CD4-positive, alpha-beta T cell (primary cell): ENCODE measurements at places on chromosomes 7 and 10.

DNA sequence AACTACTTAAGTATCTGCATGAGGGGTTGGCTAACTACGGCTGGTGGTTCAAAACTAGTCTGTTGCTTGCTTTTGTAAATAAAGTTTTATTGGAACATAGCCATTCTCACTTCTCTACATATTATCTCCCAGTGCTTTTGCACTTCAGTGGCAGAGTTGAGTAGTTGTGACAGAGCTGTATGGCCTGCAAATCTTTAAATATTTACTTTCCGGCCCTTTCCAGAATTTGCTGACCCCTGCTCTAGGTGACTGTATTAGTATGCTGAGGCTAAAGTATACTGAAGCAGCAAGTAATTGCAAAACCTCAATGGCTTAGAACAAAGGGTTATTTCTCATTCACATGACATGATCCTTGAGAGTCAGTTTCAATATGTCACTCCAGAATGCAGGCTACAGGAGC is 78.3 kb downstream of the OTUD1 start:
- no peak for DNase-seq

GRCh38 chr7:40915071-40915470 is 780.3 kb downstream of the SUGCT start:
- no peak for DNase-seq

DNA sequence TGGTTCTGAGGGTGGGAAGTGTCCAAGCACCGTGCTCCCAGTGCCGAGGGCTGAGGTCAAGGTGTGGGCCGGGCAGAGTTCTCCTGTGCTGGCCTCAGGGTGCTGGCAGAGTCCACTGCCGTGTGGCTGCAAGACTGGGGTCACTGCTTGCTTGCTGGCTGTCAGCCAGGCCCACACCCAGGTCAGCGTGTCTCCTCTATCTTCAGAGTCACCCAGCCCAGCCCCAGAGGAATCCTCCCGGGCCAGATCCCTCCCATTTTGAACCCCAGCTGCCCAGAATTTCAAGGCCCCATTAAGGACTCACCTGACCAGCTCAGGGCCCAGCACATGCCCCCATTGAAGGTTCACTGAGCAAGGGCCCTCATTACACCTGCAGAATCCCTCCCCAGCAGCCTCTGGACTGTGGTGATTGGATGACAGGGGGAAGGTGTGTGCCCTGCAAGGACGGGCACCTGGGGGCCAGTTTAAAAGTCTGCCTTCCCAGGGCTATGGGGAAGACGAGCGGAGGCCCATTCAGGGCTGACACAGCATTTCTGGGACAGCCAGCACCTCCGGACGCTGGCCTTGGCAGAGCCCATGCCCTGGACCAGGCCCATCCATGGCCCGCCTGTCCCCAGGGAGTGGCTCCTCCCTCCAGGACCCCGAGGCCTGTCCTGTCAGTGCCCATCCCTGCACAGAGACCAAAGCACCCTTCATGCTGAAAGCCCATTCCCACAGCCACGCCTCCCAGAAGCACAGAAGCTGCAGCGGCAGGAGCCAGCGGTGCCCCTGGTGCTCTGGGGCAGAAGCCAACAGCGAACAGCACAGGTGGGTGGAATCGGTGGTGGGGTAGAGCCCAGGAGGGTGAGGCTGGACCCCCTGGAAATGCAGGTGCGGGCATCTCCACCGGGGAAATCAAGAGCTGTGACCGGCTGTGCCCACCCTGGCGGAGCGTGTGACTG is 45.1 kb upstream of the PPP2R2D start:
- no peak for DNase-seq

GRCh38 chr7:38825721-38826440 is 83.1 kb downstream of the VPS41 start:
- no peak for DNase-seq

GRCh38 chr7:34249192-34249591 is 343.9 kb downstream of the BMPER start:
- no peak for DNase-seq

- no peak for DNase-seq
These were observed 198.3 kb downstream of the PLXNA4 start for GRCh38 chr7:132377703-132378584.
